ENCODE measurements at places on chromosomes 16 and 17.

GRCh38 chr17:42310787-42311215 lies 22.5 kb downstream of the STAT5A start:
- no peak for DNase-seq

DNA sequence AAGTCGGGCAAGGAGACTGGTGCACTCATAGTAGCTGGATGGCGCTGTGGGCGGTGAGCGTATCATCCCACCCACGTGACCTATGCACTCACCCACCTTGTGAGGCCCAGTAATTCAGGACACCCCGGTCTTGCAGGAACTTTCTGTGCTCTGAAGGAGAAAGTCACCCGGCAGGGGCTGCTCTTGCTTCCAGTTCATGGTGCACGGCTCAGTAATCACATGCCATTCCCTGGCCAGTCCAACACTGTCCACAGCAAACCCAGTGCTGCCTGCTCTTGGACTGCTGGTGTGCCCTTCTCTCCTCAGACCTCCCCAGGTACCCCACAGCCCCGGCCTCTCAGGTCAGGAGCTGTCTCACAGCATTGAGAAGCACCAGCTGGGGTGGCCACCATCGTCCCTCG lies 16.4 kb upstream of the RHBDF2 start:
- no peak for DNase-seq

DNA sequence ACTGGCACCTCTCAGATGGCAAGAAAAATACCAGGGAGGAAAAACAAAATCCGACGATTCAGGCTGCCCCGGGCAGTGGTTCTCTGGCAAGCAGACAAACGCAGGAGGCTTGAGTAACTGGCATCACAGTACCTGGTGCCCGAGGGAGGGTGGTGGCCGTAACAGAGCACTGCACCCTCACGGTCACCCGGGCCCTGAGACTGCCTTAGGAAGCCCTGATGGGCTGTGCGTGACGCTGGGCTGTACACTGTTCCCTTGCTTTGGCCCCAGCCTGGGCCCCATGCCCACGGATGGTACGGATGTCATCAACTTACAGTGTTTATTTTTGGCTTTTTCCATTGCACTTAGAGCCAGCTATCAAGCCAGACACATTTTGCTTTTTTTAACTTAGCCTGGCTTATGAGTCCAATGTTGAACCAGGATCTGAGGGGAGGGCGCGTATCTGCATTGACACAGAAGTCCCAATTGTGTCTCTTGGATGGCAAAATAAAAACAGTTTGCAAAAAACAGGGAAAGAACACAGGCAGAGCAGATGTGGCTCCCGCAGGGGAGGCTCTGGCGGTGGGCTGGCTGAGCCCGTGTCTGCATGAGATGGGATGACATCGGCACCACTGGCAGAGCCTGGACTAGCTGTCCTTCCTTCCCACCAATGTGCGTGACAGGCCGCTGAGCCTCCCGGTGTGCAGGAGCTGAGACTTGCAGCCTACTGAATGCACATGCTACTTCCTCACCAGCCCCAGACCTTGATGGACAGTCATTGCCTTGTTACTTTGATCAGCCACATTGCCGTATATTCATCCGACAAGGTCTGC lies 287.7 kb downstream of the FOXL1 start:
- no peak for DNase-seq

DNA sequence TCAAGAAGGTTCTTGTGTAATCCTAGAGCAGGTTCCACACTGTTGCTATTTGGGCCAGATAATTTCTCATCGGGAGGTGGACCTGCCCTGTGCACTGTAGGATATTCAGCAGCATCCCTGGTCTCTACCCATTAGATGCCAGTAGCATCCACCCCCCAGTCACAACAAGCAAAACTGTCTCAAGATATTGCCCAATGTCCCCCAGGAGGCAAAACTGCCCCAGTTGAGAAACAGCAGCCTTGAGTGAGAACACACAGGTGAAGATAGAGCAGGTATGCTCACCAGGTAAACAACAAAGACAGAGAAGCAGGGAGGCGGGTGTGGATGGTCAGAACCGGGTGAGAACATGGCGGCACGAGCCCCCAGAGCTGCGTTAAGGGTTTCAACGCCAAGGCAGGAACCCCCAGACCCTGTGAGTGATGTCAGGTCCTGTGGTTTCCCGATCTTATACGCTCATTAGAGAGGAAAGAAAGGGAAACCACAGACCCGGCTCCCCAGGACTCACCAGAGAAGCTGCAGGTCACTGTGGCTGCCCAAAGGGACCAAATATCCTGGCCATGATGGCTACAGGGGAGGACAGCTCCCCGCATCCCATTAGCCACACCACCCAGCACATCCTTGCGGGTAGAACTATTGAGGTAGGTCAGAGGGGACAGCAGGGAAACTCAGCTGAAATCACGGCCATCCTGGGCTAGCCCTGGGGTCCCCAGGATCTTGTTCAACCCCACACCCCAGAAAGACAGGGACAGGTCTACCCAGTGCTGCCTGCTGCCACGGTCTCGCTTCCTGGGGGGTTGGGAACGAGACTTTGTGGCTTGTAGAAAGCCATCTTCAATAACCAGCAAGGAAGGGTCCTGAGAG lies 21.2 kb downstream of the CDC42EP4 start:
- peak; percentile 55 for DNase-seq

GRCh38 chr16:89855301-89855945 lies 18.0 kb upstream of the TCF25 start:
- DNase-seq = no peak

DNA sequence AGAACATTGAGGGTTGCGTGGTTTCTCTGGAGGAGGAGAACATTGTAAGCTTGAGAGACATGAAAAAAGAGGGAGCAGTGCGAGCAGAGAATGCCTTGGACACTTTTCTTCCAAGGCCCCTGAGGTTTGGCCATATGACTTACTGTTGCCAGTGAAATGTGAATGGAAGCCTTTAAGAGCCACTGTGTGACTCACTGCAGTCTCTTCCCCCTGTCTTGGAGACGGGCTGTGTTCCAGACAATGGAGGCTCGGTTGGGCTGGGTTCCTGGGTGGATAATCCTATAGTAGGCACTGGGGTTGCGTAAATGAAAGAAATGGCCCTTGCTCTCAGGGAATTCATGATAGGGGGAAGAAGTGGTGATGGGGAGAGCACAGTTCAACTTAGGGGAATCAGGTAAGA lies 75.5 kb downstream of the SHISA9 start:
- DNase-seq = no peak

DNA sequence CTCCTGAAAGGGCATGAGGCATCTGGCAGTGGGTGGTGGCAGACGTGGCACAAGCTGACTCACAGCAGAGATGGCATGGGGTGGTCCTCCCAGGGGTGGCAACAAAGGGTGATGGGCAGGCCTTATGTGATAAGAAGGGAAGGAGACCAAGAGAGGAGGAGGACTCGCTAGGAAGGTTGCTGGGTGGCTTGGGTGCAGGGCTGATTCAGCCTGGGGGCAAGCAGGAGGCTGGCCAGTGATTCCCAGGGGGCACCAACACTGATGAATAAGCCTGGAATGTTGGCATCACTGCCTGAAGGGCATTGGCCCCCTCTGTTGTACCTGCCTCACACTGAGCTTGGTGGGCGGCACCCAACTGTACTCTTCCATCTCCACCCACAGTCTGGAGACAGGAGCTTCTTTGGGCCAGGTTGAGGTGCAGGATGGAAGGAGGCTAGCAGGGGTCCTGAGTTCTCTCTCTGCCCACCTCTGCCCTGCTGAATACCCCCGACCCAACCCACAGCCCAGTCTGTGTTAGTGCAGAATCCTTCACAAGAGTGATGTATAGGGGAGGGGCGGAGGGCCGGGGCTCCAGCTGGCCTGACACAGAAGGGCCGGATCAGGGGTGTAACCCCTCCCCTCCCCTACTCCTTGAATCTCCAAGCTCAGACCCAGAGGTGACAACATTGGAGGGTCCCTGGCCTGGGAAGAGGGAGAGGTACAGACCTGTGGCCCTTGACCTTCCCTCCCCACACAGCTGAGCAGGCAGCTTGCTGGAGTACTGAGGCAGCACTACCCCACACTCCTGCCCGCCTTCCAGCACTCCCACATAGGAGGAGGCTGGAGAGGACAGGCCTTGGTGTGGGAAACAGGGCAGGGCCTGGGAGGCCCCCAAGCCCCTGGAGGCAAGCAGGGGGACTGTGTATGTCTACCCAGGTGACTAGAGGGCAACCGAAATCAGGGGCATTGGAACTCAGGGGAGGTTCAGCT lies 2.6 kb downstream of the STAC2 start:
- no peak for DNase-seq

- no peak for DNase-seq
Measured at GRCh38 chr16:70649300-70649699, 2.9 kb downstream of the IL34 start.

DNA sequence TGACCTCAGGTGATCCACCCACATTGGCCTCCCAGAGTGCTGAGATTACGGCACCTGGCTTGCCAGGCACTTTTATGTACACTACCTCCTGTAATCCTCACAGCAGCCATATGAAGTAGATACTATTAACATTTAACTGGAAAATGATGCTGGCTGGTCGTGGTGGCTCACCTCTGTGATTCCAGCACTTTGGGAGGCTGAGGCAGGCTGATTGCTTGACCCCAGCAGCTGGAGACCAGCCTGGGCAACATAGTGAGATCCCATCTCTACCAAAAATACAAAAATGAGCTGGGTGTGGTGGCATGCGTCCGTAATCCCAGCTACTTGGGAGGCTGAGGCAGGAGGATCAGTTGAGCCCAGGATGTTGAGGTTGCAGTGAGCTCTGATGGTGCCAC lies 2.0 kb upstream of the MAPK3 start:
- no peak for DNase-seq

DNA sequence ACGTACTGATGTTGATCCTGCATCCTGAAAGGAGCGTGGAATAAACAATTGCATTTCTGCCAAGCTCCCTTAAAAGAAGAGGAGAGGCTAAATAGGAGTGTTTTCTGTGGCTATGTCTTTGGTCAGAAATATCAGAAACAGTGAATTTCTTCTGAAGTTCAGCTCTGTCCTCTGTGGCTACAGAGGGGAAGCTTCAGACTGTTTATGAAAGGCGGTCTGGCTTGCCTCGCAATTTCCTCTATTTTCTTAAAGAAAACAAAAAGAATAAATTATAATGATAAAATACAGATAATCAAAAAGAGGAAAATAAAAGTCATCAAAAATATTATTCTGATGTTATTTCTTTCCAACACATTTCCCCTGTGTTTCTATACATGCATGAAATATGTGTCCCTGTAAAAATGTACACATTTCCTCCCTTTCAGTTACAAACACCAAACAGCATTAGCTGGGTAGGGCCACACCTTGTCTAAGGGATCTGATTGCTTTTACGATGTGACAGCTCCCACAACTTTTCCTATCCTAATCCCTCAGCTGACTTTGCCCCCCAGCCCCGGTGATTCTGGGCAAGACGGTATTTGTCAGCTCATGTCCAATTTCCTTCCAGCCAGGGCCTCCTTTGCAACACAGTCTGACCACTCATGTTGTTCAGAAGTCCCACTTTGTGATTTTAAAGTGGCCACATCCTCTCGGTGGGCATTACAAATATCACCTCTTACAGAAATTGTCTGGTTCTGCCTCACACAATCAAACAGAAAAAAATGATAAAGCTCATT lies 439.0 kb downstream of the HS3ST3B1 start:
- no peak for DNase-seq

Measured in body of pancreas (tissue), 4 donors.